ENCODE measurements at places on chromosomes 1 and 21.

DNA sequence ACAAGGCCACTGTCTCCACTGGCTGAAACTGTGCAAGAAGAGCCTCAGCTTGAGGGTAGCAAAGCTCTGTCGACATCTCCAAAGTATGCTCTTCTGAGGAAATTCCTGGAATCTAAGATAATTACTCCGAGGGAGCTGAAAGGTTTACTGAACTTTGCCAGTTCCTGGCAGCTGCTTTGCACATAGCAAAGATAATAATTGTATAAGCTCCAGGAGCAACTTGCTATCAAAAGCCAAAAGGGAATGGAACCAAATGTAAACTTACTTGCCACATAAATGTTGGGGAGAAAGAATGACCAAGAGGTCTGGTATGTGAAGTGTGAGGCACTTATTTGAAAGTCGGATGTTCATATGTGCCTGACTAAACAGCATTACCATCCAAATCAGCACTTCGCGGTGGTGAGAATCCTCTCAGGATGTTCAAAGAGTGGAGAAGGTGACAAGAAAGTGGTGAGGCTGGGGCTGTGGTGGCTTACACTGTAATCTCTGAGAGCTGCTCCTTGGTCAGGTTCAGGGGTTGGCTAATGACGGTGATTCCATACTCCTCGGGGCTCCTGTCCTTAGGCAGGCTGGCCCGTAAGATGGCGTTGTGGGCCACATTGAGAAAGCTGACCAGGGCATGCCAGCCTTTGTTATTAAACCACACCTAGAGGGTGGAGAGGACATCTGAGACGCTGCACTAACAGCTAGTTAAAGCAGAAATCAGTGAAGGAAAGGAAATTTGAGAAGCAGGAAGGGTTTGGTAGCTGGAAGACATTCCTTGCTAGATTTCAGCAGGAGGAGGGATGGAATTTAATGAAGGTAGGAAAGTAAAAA is 100.0 kb downstream of the ABCA4 start:
- DNase-seq, result peak; percentile 9

GRCh38 chr1:87399264-87399663 is 70.6 kb downstream of the LMO4 start:
- DNase-seq, result no peak

DNA sequence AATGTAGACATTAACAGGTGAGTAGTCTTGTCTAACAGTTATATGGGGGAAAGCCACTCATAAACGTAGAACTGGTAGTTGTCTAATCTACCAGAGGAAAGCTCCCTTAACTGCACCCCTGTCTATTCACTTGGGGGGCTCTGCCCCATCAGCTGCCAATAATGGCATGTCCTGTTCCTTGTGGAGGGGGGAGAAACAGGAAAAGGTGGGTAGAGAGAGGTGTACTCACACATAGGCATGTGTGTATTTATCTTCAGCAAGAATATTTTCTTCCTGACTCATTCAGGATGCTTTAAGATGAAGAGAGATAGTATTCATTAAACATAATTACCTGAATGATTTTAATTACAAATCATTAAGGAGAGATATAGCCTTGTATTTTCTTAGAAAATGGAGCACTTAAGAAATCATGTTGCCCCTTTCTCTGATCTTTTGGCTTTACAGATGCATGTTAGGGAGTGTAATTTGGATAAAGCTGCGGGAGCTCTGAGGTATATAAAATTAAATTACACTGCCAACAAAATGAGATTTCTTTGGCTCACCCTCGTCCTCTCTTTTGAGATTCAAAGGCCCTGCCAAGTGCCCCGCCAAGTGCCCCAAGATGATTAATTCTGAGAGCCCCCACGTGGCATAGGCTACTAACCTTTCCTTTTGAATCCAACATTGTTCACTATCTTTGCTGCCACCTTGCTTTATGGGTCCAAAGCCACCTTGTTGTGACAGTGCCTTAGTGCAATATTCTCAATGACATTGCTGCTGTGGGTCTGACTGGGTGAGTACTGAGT is 286.3 kb upstream of the LYPLAL1 start:
- no peak for DNase-seq

DNA sequence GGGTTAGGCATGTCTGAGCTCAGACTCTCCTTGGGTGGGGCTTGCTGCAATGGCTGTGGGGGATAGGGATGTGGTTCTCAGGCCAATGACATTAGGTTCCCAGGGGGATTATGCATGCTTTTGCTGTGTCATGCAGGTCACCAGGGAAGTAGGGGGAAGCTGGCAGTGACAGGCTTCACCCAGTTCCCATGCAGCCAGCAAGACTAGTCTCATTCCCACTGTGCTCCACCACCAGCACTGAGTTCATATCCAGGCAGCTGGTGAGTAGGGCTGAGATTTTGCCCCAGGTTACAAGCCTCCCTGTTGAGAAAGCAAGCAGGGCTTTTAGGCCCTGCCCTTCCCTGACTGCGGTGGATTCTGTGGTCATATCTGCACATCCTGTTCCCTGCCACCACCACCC is 32.1 kb upstream of the PLA2G5 start:
- DNase-seq, result no peak

DNA sequence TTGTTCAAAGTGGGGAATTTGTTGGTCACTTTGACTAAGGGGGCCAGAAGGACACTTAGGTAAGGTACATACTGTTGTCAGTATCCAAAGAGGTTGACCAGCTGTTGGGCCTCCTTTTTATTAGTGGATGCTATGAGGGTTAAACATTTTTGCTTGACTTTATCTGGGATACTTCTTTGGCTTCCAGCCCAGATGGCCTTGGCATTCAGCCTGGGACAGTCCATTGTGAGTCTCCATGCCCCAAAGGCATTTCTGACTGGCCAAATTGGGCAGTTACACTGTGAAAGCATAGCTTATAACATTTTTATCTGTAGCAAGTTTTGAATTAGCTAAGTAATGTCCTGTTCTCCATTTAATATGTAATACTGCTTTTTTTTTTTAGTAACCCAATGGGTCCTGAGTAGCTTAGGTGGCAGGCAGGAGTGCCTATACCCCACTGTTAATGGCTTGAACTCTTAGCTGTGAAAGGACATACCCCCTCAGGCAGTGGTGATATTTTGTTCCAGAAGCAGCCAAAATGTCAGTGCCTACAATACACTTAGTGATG is 35.4 kb upstream of the CD1D start:
- DNase-seq, result no peak

DNA sequence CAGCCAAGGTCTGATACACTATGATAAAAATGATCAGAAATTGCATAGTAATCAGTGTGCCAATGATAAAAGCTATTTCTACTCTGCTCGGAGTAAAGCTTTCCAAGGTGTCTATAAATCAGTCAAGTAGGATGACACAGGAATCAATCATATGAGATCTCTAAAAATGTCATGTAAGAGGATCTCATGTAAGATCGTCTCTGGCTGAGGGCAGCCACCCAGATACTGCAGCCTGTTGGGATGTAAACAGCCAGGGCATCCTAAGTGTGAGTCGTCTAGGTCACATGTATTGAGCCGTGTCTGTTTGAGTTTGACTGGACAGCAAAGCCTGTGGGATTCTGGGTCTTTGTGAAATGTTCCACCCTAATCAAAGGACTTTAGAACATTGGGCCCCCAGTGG is 2.8 kb upstream of the TEX35 start:
- DNase-seq, result no peak

DNA sequence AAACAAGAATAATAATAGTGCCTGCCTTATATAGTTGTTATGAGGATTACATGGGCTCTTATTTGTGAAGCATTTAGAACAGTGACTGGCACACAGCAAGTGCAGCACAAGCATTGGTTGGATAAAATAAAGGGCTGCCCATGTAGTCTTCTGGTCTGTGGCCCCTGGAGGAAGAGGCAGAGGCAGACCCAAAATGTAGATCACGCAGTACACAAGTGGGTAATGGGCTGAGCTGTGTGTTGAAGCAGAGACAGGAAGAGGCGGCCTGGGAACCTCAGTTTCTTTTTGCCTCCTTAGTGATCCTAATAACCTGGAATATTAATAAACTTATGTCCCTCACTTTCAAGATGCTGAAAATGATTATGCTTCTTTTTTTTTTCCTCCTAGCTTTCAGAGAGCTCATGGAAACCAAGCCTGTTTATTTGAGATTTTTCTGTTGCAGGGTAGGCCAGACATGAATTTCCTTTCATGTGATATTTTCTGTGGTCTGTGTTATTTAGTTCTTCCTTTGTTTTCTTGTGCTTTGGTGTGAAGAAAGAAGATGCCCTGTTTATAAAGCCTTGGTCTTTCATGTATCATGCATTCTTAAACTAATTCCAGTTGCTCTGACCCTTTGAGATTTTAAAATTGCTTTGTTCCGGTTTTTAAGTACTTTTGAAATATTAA is 42.5 kb downstream of the LRRC8D start:
- no peak for DNase-seq

- DNase-seq, result no peak
Measured at GRCh38 chr1:183002267-183002666, 21.0 kb upstream of the LAMC1 start.

- DNase-seq, result no peak
Measured at GRCh38 chr1:53145619-53145941, 3.1 kb upstream of the SLC1A7 start.

GRCh38 chr21:34640858-34641257 is 25.9 kb upstream of the RCAN1 start:
- no peak for DNase-seq

DNA sequence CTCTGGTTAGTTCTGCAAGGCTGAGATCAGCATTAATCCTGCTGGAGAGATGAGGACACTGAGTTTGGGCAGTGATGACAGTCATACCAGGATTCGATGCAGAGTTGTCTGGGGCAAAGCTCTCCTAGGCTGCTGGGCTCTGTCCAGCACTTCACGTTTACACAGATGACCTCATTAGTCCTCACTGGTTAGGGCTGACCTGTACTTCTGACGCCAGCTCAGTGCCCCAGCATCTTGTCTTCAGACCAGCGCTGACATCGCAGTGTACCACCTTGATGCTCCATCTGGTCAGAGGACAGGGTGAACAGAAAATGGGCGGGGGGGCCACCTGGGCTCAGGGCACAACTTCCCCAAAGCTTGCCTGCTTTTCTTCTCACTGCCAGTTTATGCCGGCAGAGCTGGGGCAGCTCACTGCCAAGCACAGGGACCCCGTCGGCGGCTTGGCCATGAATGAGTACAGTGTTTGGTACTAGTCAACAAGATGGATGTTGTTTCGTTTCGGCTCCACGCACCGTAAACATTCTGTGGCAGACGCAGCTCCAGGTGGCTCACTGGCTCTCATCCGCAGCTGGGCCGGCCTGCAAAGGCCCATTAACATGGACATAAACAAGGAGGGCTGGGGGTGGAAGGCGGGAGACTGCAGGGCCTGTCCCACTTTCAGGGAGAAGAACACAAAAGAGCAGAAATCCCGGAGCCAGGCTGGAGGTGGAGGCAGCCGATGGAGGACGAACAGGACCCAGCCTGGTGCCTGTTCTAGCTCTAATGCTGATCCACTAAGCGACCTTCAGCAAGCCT is 118.7 kb downstream of the GLIS1 start:
- no peak for DNase-seq

DNA sequence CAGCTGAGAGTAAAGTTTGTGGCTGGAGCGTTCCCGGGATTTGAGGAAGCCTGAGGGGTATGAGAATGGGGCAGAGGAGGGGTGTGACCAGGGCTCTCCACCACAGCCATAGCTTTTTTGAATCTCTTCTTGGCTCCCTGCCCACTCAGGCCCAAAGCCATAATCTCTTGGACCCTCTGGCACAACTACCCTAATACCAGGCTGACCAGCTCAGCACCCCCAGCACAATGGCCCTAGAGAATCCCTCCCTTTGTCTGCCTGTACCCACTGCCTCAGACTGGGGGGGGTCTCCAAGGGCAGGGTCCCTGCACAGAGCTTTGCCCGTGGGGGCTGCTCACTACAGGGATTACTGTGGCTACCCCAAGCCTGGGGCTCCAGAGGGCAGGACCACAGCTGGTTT is 7.5 kb downstream of the DENND4B start:
- no peak for DNase-seq

DNA sequence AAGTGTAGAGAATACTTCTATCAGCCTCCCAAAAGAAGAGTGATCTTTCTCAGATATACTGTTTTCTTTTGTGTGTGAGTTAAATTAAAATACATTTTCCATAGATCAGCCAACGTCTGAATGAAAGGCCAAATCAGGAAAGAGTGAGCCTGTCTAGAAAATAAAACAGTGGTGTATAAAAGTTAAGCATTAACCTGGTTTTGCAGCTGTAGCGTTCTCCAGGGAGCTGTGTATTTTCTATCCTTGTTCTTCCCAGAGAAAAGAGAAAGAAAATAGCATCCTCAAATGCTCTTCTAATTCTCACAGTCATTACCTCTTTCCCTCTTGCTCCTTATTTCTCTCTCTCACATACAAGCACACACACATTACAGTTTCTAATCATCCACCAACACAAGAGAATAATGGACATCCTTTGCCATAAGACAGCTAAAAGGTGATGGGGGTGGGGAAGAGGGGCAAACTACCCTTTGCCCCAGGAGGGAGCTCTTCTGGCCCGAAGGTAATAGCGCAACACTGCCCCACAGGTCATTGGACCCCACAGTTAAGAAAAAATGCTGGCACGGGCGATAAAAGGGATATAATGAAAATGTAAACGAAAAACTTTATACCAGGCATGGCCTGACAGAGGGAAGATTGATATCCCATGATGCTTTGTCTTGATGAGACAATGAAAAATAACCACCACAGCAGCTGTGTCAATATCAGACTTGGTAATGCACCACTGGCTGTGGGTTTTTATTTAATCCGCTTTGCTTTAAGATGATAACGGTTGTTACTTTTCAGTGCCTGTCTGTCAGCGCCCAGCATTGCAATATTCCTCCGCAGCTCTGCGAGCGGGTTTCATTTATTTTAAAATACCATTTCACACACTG is 150.3 kb downstream of the NUF2 start:
- no peak for DNase-seq

DNA sequence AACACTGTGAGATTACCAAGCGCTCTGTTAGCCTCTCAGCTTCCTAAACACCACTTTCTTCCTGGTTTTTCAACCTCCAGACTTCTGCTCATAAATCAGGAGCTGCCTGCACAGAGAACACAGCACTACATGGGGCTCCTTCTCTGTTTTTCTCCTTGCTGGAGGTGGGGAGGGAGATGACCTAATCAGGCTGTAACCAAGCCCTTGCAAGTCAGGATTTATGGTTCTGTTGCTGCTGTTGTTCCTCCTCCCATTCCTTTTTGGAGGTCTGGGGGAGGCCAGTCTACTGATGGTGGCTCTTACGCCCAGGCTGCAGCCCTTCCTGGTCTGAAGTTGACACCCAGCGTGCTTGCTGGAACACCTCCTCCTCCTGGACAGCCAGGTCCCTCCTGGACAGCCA is 80.9 kb upstream of the AJAP1 start:
- no peak for DNase-seq

Data from stimulated activated CD8-positive, alpha-beta memory T cell treated with anti-CD3 and anti-CD28 coated beads, Interleukin-2, amount 100 ng/mL, for 1 hour (primary cell).